Spinal cord (tissue), 10 donors: ENCODE measurements at places on chromosomes 3 and 15. TPM values are rescaled to one million over a fixed set of nuclear protein-coding genes. Genes with fewer than 3 reads are reported as not detected.
A peak's percentile ranks its signal among the peaks of the same experiment; 100 is the strongest.

- H3K36me3 ChIP-seq: no peaks in the 10 kb centered on the region
- no peaks in the 10 kb centered on the region for H3K4me1 ChIP-seq
- no peaks in the 10 kb centered on the region for H3K27me3 ChIP-seq
- H3K27ac ChIP-seq: no peak overlapping the region
- no peak for DNase-seq
- no peak overlapping the region for H3K4me3 ChIP-seq
Observed at GRCh38 chr3:36446276-36446675, 66.0 kb downstream of the STAC start.

DNA sequence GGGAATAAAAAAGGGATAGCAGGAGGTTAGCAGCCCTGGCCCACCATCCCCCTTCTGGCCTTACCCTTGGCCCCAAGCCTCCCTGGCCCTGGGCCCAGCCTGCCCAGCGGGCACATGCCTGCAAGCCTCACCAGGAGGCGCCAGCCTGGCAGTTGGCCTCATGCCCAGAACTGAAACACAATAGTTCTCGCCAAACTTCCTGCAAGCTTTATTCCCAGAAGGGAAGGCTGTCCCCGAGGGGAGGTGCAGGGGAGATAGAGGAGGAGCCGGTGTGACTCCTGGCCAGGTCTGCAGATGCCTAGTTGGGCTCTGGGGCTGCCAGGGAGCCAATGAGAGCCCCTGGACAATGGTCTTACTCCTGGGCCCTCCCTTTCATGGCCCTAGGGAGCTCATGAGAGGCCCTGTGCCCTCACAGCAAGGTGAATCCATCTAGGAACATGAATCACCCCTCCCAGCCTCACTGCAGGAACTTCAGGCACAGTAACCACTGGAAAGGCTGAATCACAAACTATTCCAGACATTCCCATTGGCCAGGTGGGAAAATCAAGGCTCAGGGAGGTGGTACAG is 4.0 kb downstream of the CCDC33 start:
- H3K4me1 ChIP-seq: peaks cover 45% of the 10 kb centered on the region
- peak overlapping the region; percentile 33 for H3K27ac ChIP-seq
- peak; percentile 96 for DNase-seq
- H3K27me3 ChIP-seq: no peaks in the 10 kb centered on the region

- DNase-seq: peak; percentile 24
- H3K4me3 ChIP-seq: no peak overlapping the region
- H3K4me1 ChIP-seq: no peaks in the 10 kb centered on the region
- H3K27ac ChIP-seq: no peak overlapping the region
- no peaks in the 10 kb centered on the region for H3K36me3 ChIP-seq
Observed at GRCh38 chr15:35289024-35289617, 204.0 kb upstream of the NANOGP8 start.

GRCh38 chr3:172020763-172021162 is 18.6 kb upstream of the FNDC3B start:
- no peak for DNase-seq
- H3K27me3 ChIP-seq: no peaks in the 10 kb centered on the region
- H3K4me1 ChIP-seq: no peaks in the 10 kb centered on the region
- H3K4me3 ChIP-seq: no peak overlapping the region
- H3K36me3 ChIP-seq: no peaks in the 10 kb centered on the region

DNA sequence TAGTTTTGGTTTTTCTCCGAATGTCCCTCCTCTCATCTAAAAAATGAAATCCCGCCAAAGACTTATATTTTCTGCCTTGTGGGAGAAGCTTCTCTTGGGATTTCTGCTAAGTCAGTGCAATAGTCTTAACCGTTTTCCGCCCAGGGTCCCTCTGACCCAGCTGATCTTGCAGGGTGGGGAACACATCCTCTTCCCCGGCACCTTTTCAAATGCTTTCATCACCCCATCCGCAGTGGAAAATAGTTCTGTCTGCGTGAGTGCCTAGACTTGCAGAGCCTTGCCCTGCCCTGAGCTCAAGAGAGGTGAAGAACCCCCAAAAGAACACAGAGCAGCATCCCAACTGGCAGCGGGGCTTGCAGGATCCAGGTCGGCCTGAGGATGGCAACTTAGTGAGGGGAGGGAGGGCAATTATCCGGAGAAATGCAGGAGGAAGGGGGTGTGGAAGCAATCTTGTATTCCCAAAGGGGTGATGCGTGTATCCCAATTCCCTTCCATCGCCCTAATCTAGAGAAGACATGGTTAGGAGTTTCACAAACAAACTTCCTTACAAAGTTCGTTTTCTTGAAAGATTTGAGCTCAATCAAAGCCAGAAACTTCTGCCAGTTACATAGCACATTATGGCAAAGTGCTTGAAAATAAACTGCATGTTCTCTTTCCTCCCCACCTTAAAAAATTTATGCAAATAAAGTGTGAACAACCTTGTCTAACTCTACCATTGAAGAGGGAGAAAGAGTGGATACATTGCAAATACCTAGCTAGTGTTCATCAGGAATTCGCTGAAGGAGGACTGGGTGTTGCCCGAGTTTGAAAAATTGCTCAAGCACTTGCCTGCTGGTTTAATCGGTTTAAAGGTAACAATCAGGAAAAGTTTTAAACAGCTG is 79.9 kb downstream of the NR2F2 start:
- peaks cover 13% of the 10 kb centered on the region for H3K4me1 ChIP-seq
- H3K36me3 ChIP-seq: no peaks in the 10 kb centered on the region
- peaks cover 100% of the 10 kb centered on the region for H3K27me3 ChIP-seq
- no peak overlapping the region for H3K4me3 ChIP-seq
- no peak for DNase-seq

The A4GNT gene
- total RNA-seq: not detected

The STRA6 gene
- 9.4 TPM for total RNA-seq

The RNF168 gene
- total RNA-seq: 20.6 TPM

The DNAH12 gene
- 7.8 TPM for total RNA-seq

The EOMES gene
- total RNA-seq: 0.20 TPM

The ARGFX gene
- not detected for total RNA-seq

The ALS2CL gene
- 5.3 TPM for total RNA-seq
